ENCODE measurements at places on chromosomes 4 and X.
A peak's percentile ranks its signal among the peaks of the same experiment; 100 is the strongest.

GRCh38 chr4:107470173-107470572 is 249.9 kb downstream of the PAPSS1 start:
- no peak for DNase-seq

DNA sequence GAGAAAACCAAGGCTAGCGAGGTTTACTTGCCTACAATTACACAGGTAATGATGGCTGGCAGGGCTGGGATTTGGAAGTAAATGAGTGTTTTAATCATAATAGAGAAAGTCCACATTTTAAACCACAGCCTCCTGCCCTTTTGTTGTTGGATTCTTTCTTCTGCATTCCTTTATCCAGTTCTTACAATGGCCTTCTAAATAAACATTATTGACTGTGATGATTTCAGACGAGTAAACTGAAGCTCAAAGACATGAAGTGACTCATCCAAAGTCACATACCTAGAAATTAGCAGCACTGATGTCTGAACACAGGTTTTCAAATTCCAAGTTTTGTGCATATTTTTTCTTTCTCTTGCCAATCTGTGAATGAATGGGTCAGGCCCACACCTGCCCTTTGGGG is 51.2 kb upstream of the C1QTNF7 start:
- no peak for DNase-seq

DNA sequence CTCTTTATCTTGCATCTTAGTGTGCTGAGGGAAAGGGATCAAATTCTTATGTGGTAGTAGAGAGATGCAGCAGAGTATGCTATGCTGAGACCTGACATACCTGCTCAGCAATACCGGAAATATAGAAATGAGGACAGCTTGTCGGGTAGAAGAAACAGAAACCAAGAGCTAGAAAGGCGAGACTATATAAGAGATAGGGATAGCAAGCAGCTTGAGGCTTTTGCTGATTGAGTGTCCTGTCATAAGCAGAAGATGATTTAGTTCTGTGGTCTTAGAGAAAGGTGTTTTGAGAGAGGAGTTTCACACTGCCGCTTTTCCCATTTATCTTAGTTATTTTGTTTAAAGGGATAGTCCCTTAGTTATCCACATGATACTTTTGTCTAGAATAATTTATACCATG is 31.7 kb downstream of the USP9X start:
- peak; percentile 34 for DNase-seq

DNA sequence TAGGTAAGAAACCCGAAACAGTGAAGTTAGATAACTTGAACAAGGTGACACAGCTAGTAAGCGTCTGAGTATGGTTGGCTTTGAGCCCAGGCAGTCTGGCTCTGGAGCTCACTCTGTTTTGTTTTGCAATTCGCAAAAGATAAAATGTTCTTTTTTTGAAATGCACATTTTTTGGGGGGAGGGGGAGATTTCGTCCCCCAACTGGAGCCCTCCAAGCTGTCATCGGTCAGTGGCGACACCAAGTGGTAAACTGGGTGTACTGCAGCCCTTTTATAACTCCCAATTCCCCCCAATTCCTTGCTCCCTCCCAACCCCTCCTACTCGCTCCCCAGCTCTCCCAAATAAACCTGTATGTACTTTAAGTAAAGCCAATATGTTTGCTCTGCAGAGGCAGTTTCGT is 2.8 kb upstream of the CLCN5 start:
- DNase-seq: peak; percentile 48

GRCh38 chr4:172055498-172055897 is 242.3 kb downstream of the GALNTL6 start:
- DNase-seq: no peak

- no peak for DNase-seq
These were observed 2164.0 kb downstream of the PCDH7 start for GRCh38 chr4:32884198-32884597.

Measured in hematopoietic multipotent progenitor cell treated with erythropoietin and hydrocortisone succinate and interleukin-3 and kit ligand, for 4 days (in vitro differentiated cells).